ENCODE measurements at places on chromosomes 11 and 22. TPM values are rescaled to one million over a fixed set of nuclear protein-coding genes. Genes with fewer than 3 reads are reported as not detected.

DNA sequence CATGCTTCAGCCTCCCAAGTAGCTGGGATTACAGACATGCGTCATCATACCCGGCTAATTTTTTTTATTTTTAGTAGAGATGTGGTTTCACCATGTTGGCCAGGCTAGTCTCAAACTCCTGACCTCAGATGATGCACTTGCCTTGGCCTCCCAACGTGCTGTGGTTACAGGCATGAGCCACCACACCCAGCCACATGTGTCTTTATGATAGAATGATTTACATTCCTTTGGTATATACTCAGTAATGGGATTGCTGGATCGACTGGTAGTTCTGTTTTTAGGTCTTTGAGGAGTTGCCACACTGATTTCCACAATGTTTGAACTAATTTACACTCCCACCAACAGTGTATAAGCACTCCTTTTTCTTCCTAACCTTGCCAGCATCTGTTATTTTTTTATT lies 276.2 kb downstream of the METTL15 start:
- H3K27me3 ChIP-seq: no peaks in the 10 kb centered on the region
- peak overlapping the region; percentile 85 for H3K27ac ChIP-seq
- no peaks in the 10 kb centered on the region for H3K36me3 ChIP-seq
- H3K4me3 ChIP-seq: no peak overlapping the region
- peak; percentile 99 for DNase-seq

DNA sequence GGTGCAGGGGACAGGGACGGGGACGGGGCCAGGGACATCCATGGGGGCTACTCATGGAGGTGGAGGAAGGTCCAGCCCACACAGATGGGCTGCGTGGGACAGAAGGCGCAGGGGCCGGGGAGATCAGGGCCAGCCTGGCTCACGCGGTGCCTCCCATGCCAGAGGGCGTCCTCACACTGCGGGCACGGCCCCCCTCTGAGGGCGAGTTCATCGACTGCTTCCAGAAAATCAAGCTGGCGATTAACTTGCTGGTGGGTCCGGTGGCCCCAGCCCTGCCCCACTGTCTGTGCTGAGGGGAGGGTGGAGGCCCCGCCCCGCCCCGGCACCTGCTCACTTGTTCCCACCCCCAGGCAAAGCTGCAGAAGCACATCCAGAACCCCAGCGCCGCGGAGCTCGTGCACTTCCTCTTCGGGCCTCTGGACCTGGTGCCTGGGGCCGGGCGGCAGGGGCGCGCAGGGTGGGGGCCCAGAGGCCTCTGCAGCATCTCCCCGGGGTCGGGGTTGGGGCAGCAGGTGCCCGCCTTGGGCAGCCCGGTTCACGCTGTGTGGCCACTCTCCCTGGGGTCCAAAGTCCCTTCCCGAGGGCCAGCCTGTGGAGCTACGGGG lies 15.8 kb downstream of the EPS8L2 start:
- no peak for DNase-seq
- no peak overlapping the region for H3K4me3 ChIP-seq
- H3K36me3 ChIP-seq: no peaks in the 10 kb centered on the region
- peaks cover 5% of the 10 kb centered on the region for H3K27me3 ChIP-seq
- H3K27ac ChIP-seq: no peak overlapping the region

GRCh38 chr11:111823131-111823530 lies 48.2 kb downstream of the ALG9 start:
- no peak overlapping the region for H3K4me3 ChIP-seq
- H3K4me1 ChIP-seq: no peaks in the 10 kb centered on the region
- peaks cover 2% of the 10 kb centered on the region for H3K36me3 ChIP-seq
- DNase-seq: no peak

GRCh38 chr11:62399878-62400266 lies 19.0 kb upstream of the SCGB1A1 start:
- no peaks in the 10 kb centered on the region for H3K36me3 ChIP-seq
- no peak overlapping the region for H3K4me3 ChIP-seq
- no peaks in the 10 kb centered on the region for H3K27me3 ChIP-seq
- H3K27ac ChIP-seq: no peak overlapping the region
- H3K4me1 ChIP-seq: peaks cover 19% of the 10 kb centered on the region

Gene SPDYC
- total RNA-seq: not detected

Gene MUC15
- total RNA-seq: 0.16 TPM

Gene IRAG1
- total RNA-seq: 3.7 TPM

Gene CLDN5
- not detected for total RNA-seq

Measured in astrocyte (in vitro differentiated cells and primary cell).